Smooth muscle cell of trachea (primary cell): ENCODE measurements at places on chromosomes 7 and 10. TPM values are rescaled to one million over a fixed set of nuclear protein-coding genes. Genes with fewer than 3 reads are reported as not detected.

Gene CPN1
- total RNA-seq: not detected in 2 replicates

Gene TMEM229A
- not detected in 2 replicates for total RNA-seq

Gene SHTN1
- 0.99 and 3.2 TPM in 2 replicates for total RNA-seq

Gene CUZD1
- 0.58 and 0.66 TPM in 2 replicates for total RNA-seq

Gene TIAL1
- total RNA-seq: 29.4 and 54.4 TPM in 2 replicates
